ENCODE measurements at places on chromosomes 1 and 21. TPM values are rescaled to one million over a fixed set of nuclear protein-coding genes. Genes with fewer than 3 reads are reported as not detected.

DNA sequence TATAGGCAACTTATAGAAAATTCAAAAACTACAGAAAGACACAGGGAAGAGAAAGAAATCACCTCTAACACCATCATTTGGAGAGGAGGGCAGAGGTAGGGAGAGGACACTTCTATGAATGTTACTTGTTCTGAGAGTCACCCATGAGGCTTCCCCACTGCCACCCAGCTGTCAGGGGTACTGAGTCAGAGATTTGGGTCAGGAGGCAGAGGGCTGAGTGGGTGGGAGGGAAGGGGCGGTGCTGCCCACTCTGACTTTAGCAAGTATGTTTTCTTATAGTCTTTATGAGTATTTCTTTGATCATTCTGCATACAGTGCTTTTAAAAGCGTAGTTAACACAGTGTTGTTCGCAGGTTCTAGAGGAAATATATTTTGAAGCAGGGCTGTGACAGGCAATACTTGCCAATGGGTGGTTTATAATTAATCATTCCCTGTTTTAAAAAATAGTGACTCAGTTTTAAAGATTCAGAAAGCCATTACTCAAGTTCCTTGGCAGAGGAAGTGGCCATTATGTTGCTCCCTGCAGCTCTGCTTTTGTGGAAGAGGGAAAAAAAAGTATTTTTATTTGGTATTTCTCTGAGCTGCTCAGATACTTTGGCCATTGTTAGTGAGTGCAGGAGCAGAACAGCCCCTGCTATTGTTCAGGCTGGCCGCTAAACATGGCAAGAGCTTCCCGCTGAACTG lies 18.3 kb downstream of the IL6R start:
- DNase-seq: peak; percentile 60

Gene TNFSF4
- total RNA-seq: 0.16 TPM

DNA sequence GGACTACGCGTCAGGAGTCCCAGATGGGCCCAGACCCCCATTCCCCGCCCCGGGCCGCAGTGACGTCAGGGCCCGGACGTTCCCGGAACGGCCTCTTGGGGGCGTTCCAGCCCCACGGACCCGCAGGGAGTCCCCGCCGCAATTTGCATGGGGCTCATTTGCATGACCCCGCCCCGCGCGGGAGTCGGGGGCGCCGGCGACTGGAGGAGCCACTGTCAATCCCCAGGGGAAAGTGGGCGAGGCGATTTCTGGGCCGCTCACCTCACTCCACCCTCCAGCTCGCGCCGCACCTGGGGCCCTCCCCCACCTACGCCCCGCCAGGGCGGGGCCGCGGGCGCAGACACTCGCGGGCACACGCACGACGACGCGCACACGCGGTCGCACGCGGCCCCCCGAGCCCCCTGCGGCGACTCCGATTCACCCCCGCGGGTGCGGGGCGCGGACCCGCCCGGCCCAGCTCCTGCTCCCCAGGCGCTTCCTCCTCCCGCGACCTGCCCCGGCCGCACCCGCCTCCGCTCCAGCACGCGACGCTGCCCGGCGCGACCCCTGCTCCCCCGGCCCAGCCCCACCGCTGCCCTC lies 13.2 kb downstream of the AGRN start:
- peak; percentile 81 for DNase-seq

Gene HAPLN2
- not detected for total RNA-seq

GRCh38 chr1:181133441-181133951 lies 45.0 kb downstream of the IER5 start:
- DNase-seq: no peak
